NCI-H1417 treated with DMSO at 0.1 percent for 48 hours (cell line): ENCODE measurements at places on chromosomes 4 and X.

DNA sequence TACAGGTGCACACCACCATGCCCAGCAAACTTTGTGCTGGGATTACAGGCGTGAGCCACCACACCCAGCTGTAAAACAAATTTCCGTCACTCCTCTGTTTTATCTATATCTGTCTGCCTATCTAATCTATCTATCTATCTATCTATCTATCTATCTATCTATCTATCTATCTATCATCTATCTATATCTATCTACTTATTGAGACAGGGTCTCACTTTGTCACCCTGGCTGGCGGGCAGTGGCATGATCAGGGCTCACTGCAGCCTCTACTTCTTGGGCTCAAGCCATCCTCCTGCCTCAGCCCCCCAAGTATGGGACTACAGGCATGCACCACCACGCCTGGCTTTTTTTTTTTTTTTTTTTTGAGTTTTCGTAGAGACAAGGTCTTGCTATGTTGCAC is 20.6 kb downstream of the AKAP14 start:
- DNase-seq, result no peak

DNA sequence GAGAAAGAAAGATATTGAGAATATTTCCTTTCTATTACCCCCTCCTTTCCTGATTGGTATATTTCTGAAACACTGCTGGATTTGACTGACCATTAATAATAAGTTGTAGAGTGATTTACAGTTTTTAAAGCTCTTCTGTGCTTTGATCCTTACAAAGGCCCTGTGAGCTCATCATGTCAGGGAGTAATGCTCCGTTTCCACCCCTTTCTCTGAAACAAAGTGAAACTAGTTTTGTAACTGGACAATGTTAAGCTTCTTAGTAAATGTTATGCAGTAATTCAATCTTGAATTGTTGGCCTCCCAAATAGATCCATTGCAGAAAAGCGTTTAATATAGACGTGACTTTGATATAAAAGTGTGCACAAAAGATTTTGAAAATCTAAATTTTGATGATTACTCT is 190.1 kb upstream of the GNPDA2 start:
- no peak for DNase-seq

DNA sequence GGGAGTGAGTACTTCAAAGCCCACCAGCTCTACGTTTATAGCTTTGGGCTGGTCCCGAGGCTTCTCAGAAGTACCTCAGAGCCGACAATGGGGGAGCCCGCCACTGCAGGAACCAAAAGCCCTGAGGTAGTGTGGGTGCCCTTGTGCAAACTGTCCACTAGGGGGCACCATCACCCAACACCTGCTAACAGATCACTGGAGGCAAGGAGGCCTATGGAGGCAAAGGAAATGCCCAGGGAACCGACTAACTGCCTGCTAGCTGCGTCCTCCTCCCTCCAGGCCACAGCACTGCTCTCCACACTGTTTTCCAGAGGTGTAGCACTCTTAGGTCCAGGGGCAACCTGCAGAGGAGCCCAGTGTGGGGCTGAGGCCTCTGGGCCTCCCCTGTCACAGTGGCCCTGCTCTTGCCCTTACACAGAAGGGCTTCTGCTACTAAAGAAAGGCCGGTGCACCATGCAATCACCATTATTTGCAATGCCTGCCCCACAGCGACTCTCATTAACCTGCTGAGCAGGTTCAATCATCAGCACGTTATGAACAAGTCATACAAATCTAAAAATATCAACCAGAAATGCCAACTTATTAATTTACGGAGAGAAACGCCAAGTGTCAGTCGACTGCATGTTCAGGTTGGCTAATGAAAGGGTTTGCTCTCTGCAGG is 159.1 kb downstream of the NSUN7 start:
- DNase-seq, result peak; percentile 83

DNA sequence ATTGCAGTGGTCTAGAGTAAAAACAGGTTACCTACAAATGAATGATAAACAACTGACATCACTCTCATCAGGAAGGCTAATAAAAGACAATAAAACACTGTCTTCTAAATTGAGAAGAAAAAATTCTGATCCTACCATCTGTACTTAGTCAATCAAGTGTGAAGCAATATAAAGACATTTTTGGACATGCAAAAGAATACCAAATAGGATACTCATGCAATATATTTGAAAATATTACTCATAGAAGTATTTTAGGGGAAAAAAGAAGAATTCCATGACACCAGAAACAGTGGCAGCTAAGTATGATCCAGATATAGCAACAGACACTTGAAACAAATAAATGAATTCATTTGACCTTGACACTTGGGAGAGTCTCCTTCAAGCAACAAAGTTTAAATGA is 63.8 kb upstream of the FAM120C start:
- no peak for DNase-seq

DNA sequence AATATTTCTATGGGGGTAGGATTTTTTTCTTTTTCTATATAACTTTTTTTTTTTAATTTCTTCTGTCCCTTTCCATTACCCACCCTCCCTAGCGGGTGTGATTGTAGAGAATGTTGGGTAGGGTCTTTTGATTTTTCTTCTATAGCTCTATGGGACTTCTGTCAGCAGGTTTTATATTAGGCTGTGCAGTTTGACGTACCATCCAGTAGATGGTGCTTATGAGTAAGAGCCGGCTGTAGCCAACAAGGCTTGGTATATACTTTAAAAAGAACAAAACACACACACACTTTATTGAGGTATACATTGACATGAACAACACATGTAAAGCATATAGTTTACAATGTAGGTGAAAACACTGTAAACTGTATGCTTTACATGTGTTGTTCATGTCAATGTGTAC is 247.9 kb upstream of the POF1B start:
- no peak for DNase-seq

DNA sequence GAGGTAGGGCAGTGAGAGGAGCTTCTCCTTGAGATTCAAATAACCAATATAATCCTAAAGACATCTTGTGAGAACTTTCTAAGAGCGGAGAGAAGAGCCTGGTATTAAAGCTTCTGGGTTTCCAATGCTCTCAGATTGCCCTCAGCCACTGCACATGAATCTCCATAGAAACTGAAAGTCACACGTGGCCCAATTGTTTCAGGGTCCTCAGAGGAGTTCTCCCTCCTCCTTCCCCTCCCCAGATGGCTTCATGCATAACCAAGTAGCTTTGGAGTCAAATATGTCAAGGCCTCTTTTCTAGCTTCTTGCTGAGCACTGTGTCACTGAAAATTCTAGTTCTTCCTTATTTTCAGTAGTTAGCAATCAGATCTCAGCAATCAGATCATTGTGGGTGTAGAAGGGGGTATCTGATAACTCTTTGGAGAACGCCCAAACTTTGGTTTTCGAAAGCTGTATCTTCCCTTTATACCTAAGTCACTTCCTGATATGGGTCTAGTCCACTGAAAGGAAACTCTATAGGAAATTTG is 2.2 kb downstream of the BTK start:
- DNase-seq, result no peak

DNA sequence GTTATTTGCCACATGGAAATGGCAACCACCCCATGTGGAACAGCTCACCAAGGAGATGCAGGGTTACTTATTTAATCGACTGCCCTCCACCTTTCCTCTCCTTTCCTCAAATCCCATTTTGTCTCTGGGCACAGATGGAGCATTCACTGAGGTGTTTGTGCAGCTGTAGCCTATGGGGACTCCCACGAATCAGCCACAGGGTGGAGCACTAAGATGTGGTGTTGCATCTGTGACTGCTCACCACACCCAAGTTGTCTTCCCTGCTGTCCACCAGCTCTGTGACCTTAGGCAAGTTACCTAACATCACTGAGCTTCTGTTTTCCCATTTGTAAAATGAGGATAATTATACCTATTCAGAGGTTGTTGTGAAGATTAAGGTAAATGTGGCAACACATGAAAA is 252.4 kb upstream of the CPEB2 start:
- no peak for DNase-seq

- DNase-seq, result no peak
Observed at GRCh38 chr4:35562861-35563260, 681.5 kb downstream of the ARAP2 start.

GRCh38 chr4:24858026-24858425 is 54.8 kb downstream of the CCDC149 start:
- no peak for DNase-seq

- DNase-seq, result no peak
Observed at GRCh38 chr4:139958739-139959098, 195.3 kb downstream of the MAML3 start.

DNA sequence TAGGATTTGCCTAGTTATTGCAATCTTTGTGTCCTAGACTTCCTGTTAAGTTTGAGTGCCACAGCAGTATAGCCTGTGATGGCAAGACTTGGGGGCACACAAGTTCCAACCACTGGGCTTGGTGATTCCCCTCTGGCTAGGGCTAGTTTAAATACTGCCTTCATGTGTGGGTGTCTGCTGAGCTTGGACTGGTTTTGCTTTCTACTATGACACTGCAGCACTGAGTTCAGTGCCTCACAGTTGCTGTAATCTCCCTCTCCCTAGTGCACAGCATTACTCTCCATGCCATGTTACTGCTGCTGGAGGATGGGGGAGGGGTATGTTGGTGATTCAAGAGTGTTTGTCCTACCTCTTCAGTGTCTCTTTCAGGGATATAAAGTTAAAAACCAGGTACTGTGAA is 379.6 kb downstream of the IL15 start:
- no peak for DNase-seq

DNA sequence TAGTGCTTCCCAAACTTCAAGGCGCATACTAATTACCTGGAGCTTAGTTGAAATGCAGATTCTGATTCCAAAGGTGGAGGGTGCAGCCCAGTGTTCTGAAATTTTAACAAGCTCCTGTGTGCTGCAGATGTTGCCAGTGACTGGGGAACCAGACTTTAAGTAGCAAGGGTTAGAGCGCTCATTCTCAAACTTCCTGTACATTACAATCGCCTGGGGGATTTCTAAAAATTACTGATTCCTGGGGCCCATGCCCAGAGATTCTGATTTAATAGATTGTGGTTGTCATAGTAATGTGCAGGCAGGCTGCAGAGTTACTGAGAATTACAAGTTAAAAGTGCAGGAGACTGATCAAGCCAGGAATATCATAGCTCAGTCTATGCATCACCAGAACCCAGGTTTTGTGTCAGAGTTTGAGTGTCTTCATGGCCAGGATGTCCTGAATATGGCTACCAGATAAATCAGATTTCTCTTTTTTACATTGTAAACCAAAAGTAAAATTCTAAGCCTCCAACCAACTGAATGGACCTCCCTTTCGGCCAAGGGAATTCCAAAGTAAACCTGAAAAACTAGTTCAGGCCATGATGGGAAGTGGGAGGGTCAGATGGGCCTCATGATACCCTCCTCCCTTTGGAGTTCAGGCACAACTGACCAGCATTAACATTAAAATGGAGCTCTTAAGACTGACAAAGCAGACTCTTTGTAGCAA is 121.6 kb downstream of the ATXN3L start:
- no peak for DNase-seq

DNA sequence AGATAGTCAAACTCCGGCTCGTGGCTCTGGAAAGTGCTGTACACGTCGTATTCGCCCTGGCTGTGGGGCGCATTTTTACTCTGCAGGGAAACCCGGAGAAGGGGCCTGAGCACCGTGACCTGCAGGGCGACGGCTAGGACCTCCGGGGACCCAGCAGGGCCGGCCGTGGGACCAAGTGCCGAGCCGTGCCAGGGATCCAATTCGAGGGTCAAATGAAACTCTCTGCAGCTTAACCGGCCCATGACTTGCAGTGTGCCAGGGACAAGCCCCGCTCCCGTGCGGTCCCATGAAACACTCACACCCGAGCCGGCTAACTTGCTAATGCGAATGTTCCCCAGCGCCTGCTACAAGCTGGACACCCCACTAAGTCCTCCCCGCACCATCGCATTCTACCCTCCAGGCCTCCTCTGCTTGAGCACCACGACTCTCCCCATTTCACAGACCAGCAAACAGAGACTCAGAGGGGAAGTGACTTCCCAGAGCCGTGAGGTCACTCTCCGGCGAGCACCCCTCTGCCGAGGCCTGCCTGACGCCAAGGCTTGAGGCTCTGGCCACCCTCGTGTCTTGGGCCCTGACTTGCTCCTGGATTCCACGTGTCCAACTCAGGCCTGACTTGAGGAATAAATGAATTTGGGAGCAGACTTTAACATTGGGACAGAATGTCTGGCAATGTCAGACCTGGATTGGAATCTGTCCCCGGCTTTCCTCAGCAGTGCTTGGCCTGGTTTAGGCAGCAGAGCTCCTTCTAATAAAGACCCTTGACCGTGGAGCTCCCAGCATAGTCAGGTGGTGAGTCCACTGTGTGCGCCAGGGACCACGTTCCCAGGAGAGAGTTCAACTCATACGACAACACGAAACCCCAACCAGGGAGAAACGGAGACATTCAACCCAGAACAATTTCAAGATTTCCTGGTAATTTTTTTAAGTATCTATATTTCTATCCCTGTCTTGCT is 93.6 kb downstream of the PPP2R2C start:
- DNase-seq, result no peak

- DNase-seq, result no peak
Observed at GRCh38 chr4:106766519-106766918, 269.6 kb downstream of the DKK2 start.
